Heart right ventricle (tissue), 16 donors: ENCODE measurements at places on chromosomes 13 and 19. TPM values are rescaled to one million over a fixed set of nuclear protein-coding genes. Genes with fewer than 3 reads are reported as not detected.

GRCh38 chr13:113125506-113126264 is 3.1 kb downstream of the F10 start:
- peaks cover 4% of the 10 kb centered on the region for H3K4me1 ChIP-seq
- H3K27ac ChIP-seq: no peak overlapping the region
- DNase-seq: no peak
- H3K36me3 ChIP-seq: no peaks in the 10 kb centered on the region
- no peak overlapping the region for H3K4me3 ChIP-seq
- no peaks in the 10 kb centered on the region for H3K27me3 ChIP-seq

- H3K27ac ChIP-seq: no peak overlapping the region
- H3K4me3 ChIP-seq: no peak overlapping the region
- no peaks in the 10 kb centered on the region for H3K36me3 ChIP-seq
- no peaks in the 10 kb centered on the region for H3K4me1 ChIP-seq
These were observed 213.3 kb downstream of the OLFM4 start for GRCh38 chr13:53241891-53242348.

GRCh38 chr13:86581706-86582105 is 782.5 kb upstream of the SLITRK6 start:
- H3K36me3 ChIP-seq: no peaks in the 10 kb centered on the region
- H3K4me3 ChIP-seq: no peak overlapping the region
- no peaks in the 10 kb centered on the region for H3K4me1 ChIP-seq
- DNase-seq: no peak

GRCh38 chr13:67769987-67770341 is 539.8 kb upstream of the PCDH9 start:
- no peak overlapping the region for H3K4me3 ChIP-seq
- DNase-seq: no peak
- H3K36me3 ChIP-seq: no peaks in the 10 kb centered on the region
- no peak overlapping the region for H3K27ac ChIP-seq
- H3K27me3 ChIP-seq: no peaks in the 10 kb centered on the region

DNA sequence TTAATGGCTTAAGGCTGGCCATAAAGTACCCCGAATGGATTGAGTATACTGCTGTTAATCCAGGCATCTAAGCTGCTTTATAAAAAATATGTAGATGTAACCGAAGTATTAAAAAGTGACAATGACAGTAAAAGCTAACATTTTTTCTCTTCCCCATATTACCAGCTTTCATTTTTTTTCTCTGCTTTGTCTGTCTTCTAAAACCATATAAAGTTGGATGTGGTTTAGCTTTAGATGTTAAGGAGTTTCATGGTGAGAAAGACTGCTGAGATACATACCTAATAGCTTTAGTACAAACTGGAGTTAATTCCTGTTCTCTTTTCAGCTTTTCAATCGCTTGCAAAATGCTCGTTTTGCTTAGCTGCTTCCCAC is 838 bp downstream of the AKAP11 start:
- no peaks in the 10 kb centered on the region for H3K36me3 ChIP-seq
- peak overlapping the region; percentile 92 for H3K4me3 ChIP-seq
- no peak for DNase-seq
- no peaks in the 10 kb centered on the region for H3K27me3 ChIP-seq
- H3K4me1 ChIP-seq: peaks cover 30% of the 10 kb centered on the region

GRCh38 chr13:65582160-65582559 is 1648.0 kb downstream of the PCDH9 start:
- H3K4me1 ChIP-seq: no peaks in the 10 kb centered on the region
- no peak overlapping the region for H3K4me3 ChIP-seq
- DNase-seq: no peak
- no peaks in the 10 kb centered on the region for H3K27me3 ChIP-seq
- H3K27ac ChIP-seq: no peak overlapping the region

- no peaks in the 10 kb centered on the region for H3K4me1 ChIP-seq
- DNase-seq: no peak
- H3K27me3 ChIP-seq: no peaks in the 10 kb centered on the region
- H3K27ac ChIP-seq: no peak overlapping the region
These were observed 285.2 kb upstream of the MAB21L1 start for GRCh38 chr13:35761440-35762252.

GRCh38 chr13:94390881-94391280 is 88.6 kb downstream of the DCT start:
- no peaks in the 10 kb centered on the region for H3K36me3 ChIP-seq
- no peak overlapping the region for H3K4me3 ChIP-seq
- DNase-seq: no peak
- no peak overlapping the region for H3K27ac ChIP-seq
- H3K27me3 ChIP-seq: no peaks in the 10 kb centered on the region

DNA sequence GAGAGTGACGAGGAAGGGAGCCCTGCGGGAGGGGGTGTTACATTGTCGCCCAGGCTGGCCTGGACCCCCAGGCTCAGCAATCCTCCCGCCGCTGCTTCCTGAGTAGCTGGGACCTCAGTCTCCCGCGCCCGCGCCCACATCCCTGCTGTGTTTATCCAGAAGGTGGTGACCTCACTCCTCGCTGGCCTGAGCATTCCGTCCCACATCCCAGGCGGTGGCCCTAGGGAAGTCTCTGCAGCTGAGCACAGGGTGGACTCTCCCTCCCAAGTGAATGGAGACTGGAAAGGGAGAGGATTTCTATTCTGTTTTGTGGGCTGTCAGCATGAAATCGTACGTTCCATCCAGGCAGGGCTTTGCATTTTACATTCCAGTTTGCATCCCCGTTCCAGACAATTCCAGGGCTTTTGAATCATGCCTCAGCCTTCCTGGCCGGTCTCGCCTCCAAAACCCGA is 401 bp upstream of the ZNF765 start:
- peak overlapping the region; percentile 65 for H3K4me3 ChIP-seq
- H3K27ac ChIP-seq: peak overlapping the region; percentile 84
- H3K27me3 ChIP-seq: no peaks in the 10 kb centered on the region
- peaks cover 17% of the 10 kb centered on the region for H3K36me3 ChIP-seq

The MCEMP1 gene
- total RNA-seq: not detected

The CAPN12 gene
- 0.42 TPM for total RNA-seq
